ENCODE measurements at places on chromosomes 7 and 10.

GRCh38 chr7:4738711-4739527, 36.5 kb upstream of the AP5Z1 start:
- DNase-seq, result no peak

DNA sequence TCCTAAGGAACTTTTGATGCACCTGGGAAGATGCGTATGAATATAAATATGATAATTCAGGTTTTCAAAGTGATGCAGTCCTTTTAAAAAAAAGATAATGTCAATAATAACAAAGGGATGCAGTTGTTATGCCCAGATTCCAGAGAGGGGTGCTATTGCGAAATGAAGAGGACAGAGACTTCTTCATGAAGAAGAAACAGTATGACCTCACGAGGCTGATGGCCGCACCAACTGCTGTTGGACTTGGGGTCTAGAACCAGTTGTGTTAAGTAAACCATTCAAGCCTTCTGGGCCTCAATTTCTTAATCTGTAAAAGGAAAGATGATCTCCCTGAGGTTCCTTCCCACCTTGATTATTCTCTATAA, 55.1 kb downstream of the LYZL2 start:
- DNase-seq, result no peak

DNA sequence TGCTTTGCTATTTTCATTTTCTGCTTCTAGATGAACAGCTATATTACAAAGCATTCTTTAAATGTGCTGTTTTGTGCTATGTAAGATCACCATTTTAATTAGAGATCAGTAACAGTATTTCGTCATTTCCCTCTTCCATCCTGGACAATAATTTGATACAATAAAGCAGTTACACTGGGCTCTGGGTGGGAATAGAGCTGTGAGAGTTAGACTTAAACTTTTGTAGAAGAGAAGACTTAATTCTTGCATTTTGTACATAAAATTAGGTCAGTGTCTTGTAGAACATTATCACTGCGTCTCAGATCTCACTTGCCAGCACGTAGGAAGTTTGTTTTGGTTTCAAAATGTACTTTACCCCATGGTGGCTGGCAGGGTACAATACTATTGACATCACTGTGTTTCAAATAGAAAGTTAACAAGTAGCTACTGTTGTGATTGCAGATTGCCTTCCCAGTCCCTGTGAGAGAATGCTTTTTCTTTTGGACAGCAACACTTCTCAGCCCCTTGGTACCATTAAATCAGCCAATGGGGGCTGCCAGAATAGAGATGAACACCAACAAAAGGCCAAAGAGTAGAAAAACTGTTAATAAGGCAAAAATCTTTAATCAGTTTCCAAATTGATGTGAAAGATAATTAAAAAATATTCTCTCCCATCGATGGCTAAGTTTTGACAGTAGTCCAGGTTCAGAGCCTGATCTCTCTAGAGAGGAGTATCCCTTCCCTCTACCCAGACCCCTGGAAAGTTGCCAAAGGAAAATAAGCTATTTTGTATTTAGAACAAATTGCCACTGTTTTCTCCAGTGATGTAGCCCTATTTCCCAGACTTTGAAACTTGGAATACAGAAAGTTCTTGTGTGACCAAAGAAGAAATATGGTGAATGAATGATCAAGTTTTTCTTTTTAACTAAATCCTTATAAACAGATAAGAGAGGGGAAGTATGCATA, 35.1 kb downstream of the SMNDC1 start:
- no peak for DNase-seq

DNA sequence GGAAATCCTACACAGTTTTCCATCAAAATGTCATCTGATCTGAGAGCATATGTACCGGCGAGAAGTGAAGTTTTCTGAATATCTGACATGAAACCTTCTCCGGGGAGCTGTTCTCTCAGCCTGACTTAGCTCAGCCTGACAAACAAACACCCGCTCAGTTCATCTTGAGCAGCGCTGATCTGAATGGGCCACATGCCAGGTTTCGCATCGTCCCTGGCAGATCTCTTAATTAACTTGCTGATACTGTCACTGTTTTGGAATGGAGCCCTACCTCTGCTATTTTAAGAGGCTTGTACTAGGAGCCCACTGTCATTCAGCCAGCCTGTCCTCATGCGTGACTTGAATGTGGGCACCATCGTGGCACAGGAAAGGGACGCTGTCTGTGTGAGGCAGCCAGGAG, 109.2 kb downstream of the STRA8 start:
- no peak for DNase-seq

GRCh38 chr7:79570903-79571302, 117.4 kb upstream of the MAGI2 start:
- DNase-seq, result no peak

DNA sequence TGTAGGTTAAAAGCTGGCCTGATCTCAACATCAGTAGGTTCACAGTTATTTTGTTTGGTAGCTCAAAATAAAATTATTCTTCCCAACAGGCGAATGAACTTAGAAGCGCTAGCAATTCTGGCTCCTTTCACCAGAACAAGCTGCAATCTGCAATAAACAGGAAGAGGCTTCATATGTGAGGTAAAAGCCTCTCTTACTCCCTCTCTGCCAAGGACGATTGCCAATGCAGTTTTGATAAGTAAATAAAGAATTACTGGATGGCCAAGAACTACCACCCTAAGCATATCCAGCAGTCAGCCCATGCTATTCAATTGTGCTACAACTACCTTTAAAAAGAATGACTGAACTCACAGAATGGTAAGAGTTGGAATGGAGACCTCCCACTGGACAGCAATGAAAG, 150.0 kb upstream of the LAMB4 start:
- DNase-seq, result no peak

GRCh38 chr7:45187946-45188411, 30.4 kb downstream of the RAMP3 start:
- DNase-seq, result no peak

DNA sequence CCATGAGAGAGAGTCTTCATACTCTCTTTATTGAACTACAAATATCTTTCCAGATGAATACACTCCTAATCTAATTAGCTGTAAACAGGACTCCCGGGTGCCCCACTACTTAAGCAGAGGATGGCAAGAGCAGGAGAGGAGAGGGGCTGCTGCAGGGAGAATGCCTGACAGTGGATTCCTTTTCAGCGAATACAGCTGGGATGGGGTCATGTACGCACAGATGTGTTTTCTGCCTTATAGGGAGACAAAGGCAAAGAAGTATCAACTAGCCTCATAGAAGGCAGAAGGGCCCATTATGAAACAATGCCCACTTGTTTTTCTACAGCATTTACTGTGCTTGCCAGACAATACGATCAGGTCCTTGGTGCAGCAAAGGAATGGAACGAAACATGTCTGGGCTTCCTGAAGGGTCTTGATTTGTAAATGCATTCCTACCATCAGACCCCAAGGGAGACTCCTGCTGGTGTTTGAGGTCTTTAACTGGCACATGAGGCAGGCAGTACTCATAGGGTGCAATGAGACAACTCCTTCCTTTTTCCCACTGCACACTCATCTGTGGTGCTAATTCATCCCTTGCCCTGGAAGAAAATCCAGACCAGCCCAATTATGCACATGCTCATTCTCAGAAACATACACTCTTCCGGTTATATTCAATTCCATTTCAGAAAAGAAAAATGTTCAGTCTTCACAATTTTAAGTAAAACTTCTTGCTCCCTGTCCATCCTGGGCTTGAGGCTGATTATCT, 117.1 kb downstream of the AOAH start:
- DNase-seq, result no peak

DNA sequence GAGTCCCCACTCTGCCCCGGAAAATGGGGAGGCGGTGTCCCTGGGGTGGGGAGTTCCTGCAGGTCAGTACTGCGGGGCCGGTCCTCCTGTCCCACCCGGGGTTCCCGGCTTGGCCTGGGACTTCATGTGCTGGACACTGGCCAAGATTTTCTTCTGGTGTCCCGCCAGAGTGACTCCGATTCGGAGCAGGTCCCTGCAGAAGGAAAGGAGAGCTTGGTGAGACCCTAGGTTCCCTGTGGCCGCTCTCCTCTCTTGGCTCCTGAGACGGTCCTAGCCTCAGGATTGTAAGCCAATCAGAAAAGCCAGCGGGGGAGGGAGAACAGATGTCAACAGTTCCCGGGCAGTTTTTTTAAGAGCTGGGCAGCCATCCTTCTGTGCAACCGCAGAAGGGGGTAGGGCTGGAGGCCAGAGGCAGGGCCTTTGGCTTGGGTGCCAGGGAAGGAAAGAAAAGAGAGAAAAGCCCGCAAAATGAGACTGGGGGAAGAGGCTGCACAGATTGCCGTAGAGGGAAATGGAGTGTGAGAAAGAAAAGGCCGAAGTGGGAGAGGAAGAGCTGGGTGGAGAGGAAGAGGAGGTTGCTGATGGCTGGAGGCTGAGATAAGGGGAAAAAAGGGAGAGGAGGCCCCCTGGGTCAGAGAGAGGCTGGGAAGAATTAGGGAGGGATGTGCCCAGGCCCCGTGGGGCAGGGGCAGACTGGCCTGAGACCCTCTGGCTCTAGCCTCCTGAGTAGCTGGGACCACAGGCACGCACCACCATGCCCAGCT, 23.7 kb downstream of the EPHB4 start:
- no peak for DNase-seq

DNA sequence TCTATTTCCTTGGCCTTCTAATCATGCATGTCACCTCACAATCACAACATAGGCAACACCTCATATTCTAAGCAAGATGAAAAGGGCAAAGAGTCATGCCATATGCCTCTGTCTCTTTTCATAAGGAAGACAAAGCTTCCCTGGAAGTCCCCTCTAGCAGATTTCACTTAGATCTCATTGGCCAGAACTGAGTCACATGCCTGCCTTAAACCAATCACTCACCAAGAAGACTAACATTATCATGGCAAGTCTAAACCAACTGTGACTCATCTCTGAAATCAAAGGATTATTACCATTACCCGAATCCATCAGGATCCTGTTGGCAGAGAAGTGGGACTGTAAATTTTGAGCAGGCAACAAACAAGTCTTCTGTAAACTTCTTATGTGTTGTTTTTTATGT, 27.8 kb downstream of the CAV1 start:
- no peak for DNase-seq

DNA sequence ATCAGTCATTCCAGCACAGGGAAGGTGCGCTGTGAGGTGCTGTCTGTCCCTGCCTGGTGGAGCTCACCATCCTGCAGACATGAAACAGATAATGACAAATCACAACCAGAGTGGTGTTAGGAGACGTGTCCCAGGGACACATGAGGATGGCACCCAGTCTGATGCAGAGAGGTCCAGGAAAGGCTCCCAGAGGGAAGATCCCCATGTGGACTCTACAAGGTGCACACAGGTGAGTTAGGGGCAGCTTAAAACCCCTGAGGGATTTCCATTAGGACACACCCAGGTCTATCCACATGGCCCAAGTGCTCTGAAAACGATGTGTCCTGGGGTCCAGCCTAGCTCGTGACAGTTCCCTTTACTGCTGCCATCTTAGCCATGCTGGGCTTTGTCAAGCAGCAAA, 91.4 kb downstream of the ADARB2 start:
- no peak for DNase-seq

GRCh38 chr7:27212497-27213432, 12.9 kb upstream of the HOXA13 start:
- no peak for DNase-seq

DNA sequence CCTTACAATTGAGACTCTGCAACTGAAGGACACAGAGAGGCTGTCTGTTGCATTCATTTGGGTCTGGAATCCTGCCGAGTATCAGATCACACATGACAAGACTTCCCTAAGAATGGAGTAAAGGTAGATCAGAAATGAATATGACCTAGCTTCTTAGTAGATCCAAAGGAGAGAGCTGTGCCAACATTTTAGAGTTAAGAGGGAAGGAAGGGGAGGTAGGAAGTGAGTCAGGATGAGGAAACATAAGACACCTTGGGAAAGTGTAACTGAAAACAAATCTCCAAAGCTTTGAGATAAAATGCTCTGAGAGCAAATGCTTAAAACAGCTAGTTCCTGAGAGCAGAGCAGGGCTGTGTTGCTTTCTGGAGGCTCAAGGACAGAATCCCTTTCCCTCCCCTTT, 6.1 kb upstream of the SLC25A13 start:
- DNase-seq, result no peak

DNA sequence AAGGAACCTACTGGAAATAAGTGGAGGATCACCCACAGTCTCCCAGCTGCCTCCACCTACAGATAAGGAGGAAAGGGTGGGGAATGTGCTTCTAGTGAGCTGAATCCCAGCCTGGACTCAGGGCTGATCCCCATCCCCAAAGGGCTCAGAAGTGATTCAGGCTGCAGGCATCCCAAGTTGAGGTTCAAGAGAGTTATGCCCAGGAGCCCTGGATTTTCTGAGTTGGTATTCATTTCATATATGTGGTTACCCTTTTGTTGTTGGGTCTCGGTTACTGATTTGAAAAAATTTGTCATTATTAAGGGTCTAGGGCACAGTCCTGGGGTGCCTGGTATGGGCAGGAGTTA, 30.0 kb upstream of the SRGN start:
- DNase-seq, result no peak

DNA sequence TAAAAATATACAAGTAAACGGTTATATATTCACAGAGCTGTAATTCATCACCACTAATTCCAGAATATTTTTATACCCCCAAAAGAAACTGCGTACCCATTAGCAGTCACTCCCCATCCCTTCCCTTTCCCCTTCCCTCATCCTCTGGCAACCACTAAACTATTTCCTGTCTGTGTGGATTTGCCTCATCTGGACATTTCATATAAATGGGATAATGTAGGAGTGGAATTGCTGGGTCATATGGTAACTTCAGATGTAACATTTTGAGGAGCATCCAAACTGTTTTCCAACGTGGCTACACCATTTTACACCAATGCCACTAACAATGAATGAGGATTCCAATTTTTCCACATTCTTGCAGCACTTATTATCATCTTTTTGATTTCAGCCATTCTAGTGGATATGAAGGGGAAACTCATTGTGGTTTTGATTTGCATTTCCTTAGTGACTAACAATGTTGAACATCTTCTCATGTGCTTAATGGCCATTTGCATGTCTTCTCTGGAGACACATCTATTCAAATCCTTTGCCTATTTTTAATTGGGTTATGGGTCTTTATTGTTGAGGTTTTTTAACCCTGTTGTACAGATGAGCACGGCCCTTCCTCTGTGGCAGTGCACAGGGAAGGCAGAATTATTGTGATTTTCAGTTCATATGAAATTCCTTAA, 79.2 kb downstream of the RBM20 start:
- DNase-seq, result no peak

GRCh38 chr7:92661651-92662050, 71.5 kb upstream of the FAM133B start:
- no peak for DNase-seq

DNA sequence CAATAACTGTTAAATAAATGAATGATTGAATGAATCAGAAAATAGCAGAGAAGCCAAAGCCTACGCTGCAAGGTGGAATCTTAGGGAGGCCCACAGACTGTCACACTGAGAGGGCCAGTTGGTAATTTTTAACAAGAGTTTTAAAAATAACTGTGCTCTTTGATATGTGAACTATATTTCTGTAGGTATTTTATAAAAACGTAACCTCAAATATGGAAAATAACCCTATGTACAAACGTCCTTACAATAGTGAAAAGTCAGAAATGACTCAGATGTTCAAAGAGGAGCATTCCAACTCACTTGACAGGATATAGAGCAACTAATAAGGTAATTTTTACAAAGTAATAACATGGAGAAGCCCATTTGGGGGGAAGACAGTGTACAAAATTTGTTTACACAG, 18.9 kb upstream of the TMEM273 start:
- DNase-seq, result no peak

GRCh38 chr7:12481722-12482121, 78.1 kb upstream of the VWDE start:
- no peak for DNase-seq

GRCh38 chr7:107744345-107744750, 406 bp downstream of the CBLL1 start:
- no peak for DNase-seq

- no peak for DNase-seq
Measured at GRCh38 chr10:80274396-80275134, 14.9 kb downstream of the MAT1A start.

- DNase-seq, result no peak
Measured at GRCh38 chr10:11164803-11165590, 147.3 kb downstream of the CELF2 start.
